ENCODE measurements at places on chromosomes 6 and 20.

DNA sequence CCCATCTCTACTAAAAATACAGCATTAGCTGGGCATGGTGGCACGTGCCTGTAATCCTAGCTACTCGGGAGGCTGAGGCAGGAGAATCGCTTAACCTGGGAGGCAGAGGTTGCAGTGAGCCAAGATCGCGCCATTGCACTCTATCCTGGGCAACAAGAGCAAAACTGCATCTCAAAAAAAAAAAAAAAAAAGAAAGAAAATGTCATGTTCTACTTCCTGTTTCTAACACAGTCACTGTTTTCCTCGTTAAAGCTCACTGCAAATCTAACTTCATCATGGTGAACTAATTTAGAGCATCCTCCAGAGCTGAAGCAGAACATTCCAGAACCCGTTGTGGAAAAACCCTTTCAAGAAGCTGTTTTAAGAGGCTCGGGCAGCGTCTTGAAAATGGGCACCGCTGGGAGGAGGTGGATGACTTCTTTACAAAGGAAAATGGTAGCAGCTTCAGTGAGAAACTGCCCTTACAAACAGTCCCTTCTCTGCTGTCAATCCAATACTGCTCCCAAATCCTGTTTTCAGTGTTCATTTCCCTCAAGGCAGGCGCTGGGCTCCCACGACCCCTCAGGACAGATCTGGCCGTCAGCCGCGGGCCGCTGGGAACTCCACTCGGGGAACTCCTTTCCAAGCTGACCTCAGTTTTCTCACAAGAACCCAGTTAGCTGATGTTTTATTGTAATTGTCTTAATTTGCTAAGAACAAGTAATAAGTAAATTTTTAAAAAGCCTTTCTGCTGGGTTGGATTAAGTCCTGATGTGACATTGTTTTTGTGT lies 12.5 kb downstream of the CTSZ start:
- DNase-seq, result no peak

GRCh38 chr20:37380864-37381579 lies 35.1 kb downstream of the SRC start:
- no peak for DNase-seq

DNA sequence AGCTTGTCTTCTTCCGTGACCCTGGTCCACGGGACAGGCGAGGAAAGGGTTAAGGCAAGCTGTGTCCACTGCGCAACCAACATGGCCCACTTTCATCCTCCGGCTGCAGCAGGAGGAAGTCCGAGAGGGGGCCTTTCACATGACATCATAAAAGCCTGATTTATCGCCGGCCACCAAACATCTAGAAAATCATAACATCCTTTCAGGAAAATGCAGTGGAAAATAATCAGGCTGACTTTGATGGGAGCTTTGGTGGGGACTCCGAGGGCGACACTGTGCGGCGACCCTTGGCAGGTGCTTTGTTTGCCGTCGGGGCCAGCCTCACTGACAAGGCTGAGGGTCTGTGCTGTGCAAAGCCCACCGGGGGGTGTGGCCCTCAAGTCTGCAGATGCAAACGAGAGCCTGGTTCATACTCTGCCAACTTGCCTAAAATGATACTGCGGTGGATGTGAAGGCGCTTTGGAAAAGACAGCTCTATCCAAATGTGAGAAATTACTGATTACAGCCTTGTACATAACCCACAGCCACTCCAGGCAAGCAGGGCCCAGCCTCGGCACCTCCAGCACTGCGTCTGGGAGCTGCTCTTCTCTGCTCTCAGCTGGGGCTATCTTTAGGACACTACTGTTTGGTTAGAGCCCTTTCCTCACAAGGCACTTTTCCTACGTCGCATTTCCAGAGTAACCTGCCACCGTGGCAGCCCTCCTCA lies 25.7 kb downstream of the FOXC1 start:
- no peak for DNase-seq

GRCh38 chr6:46521464-46521971 lies 30.3 kb upstream of the RCAN2 start:
- DNase-seq, result no peak

DNA sequence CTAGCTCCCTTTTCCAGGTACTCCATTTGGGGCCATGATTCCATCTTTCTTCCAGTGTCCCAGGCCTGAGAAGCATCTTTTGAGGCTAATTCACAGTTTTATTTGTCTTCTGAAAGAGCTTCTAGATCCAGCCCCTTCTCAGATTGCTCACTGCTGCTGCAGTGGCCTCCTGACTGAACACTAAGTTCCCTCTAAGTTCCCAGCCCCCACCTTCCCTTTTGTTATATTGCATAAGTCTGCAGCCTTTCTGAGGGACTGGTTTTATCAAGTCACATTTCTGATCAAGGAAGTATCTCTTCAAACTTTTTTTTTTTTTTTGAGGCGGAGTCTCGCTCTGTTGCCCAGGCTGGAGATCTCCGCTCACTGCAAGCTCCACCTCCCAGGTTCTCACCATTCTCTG lies 10.7 kb downstream of the MAPRE1 start:
- DNase-seq, result no peak

DNA sequence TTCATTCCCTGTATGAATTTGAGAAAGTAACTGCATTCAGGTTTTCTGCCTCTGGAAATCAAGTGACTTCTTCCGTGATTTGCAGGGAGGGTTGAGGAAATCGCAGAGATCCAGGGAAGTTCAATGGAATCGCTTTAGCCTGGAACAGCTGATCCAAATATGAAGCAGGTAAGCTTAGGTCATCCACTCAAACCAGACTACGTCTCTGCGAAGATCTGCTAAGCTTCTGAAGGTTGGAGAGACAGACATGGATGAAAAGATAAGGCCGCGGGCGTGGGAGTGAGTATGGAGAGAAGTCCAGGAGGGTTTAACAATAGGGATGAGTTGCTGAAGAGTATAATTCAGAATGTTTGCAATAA lies 34.2 kb upstream of the BTN3A2 start:
- no peak for DNase-seq

GRCh38 chr6:89368107-89368506 lies 15.6 kb upstream of the UBE2J1 start:
- DNase-seq, result peak; percentile 58

DNA sequence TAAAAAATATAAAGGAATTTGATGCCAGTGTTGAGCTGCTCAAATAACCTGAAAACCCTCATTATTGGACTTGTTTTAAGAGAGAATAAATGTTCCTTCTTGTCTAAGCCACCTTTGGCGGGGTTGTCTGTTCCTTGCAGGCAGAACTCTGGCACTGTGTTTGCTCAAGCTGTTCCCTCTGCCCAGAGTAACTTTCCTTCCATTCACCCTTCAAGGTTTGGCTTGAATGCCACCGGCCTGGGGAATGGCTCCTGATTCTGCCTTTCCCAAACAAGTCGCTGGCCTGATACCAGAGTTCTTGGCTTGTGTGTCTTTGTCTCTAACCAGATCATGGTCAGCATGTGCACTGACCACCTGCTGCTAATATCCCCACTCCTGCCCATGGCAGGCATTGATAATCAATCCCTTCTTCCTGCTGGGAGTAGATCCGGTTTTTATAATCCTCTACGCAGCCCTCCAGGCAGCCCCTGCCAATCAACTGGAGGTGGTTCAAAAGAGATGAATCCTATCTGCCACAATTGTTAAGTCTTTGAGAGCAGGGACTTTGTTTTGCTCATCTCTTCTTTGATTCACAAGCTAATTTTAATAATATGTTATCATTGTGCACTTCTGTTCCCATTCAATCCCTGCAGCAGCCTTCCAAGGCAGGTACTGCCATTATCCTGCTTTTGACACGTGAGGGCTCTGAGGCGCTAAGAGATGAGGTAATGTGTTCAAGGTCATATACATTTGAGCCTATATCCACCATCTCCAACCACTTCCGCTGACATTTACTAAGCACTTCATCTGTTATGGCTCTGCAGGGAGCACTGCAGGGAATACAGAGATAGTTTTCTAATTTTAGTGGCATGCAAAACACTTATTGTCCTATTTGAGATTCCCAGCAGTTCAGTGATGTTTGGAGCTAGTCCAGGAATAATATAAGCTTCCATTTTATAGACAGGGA lies 3.1 kb upstream of the CCM2L start:
- DNase-seq, result no peak

DNA sequence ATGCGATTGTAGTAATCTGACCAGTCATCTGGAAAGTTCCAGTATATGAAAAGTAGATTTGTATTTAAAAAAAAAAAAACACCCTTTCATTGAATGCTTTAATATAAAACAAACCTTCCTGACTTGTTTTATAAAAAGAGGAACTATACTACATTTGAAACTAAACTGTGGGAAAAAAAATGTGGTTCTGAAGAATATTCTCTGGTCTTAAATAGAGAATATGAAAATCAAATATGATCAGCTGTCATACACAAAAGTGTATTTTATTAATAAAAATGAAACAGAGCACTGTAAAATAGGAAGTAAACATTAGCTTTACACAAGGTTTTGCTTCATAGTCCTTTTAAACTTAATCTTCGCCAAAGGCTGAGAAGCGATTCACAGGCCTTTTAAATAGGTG lies 25.3 kb upstream of the CD83 start:
- no peak for DNase-seq

DNA sequence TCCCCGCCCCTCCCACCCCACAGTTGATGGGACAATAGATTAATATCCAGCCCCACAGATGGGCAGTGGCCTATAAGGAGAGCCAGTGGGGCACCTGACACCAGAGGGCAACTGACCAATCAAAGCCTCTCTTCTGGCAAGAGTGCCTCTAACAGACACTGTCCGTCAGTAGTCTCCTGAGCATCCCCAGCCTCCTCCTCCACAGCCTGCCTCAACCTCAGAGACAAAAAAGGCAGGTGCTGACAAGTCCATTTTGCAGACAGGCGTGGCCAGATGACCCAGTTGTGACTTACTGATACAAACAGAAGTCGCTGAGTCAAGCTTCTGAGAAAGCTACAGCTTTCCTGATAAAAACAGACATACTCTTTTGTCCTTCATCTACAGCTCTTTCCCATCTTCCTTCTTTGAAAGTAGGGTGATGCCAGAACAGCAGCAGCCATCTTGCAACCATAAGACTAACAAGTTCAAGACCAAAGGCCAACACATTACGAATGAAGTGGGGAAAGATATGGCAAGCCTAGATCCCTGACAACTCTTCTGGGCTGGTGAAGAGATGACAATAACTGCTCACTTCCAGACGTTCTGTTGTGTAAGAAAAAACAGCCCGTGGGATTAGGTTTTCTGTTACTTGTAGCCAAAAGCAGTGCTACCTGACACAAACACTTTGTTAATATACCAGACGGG lies 12.3 kb downstream of the PPIL1 start:
- no peak for DNase-seq

DNA sequence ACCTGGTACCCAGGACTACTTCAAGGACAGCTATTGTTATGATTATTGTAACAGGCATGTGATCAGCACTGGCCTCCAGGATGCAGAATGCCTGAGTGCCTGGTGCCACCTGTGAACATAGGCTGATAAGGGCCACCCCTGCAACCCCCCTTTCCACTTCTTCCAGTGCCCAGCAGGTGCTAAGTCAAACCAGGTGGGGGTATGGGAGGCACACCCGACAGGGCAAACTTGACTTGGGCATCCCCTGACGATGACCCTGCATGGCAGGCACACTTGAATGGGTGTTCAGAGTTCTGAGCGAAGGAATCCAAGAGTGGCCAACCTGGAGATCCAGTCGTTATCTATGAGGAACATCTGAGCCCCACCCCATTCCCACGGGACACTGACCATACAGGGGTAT lies 3.4 kb downstream of the ADA start:
- no peak for DNase-seq

DNA sequence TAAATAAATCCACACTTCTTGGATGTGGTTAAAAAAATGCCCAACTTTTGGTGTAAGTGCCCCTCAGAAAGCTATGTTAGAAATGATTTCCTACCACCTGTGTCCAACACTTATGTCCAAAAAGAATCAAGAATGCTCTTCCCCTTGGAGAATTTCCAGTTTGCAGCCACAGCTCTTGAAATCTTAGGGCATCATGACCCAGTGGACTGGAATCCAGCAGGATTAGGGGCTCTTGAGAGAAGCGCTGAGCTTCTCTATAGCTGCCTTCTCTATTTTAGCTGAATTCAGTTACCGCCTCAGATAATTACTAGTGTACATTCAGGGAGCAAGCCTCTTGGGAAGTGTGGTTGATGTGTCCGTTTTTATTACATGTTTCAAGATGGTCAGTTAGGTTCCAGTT lies 2.5 kb downstream of the PHACTR1 start:
- DNase-seq, result no peak

GRCh38 chr20:13322198-13322597 lies 101.1 kb downstream of the ISM1 start:
- DNase-seq, result no peak

DNA sequence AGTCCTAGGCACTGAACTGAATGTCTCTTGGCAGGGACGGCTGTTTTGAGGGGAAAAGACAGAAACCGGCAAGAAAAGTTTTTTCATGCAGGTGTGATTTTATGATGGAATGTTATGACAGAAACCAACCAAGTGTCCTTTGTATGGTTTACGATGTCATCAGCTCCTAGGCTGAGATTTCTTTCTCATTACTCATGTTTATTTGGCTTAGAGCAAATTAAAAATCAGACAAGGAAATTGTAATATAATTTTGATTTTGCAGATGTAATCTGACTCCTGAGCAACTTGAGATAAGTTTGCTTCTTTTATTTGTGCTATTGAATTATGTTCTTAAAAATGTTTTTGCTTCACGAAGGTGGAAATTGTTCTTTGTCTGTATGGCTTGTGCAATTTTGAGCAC lies 58.8 kb upstream of the MAP3K7 start:
- DNase-seq, result no peak

DNA sequence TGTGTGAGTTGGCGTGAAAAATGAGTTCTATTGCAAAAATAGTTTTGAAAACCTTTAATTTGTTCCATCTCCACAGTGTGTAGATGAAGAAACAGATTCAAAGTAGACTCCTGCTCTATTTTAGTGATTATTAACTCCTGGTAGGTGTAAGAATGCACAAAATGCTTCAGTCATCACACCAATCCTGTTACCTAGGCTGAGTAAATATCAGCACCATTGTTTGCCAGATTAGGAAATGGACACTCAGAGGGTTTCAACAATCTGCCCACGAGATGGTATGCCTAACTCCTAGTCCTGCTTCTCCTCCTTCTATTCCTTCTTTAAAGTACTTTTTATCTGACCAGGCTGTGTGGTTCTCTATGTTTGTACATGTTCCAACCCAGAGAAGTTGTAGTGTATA lies 108.9 kb upstream of the AHI1 start:
- no peak for DNase-seq

DNA sequence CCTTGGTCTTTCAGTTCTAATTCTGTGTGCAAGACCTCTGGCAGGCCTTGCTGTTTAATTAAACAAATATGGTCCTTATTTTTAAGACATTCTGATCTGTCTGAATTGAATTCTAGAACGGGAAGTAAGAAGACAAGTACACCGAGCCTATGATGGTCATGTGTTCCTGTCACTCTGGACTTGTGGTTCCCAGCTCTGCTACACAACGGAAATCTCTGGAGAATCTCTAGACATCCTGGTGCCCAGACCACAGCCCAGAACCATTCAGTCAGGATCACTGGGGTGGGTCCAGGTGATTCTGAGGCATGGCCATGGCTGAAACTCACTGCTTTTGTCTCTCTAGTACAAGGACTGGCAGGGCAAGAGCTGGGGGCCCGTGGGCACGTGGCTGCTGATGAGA lies 15.9 kb upstream of the KCNK16 start:
- DNase-seq, result no peak
